ENCODE measurements at places on chromosomes 3 and 15.
A peak's percentile ranks its signal among the peaks of the same experiment; 100 is the strongest.

GRCh38 chr15:86229936-86230335 lies 150.3 kb downstream of the AGBL1 start:
- no peak for DNase-seq

- no peak for DNase-seq
These were observed 11.3 kb downstream of the EXOSC7 start for GRCh38 chr3:44987332-44987731.

GRCh38 chr15:85151145-85151544 lies 169.5 kb downstream of the PDE8A start:
- no peak for DNase-seq

DNA sequence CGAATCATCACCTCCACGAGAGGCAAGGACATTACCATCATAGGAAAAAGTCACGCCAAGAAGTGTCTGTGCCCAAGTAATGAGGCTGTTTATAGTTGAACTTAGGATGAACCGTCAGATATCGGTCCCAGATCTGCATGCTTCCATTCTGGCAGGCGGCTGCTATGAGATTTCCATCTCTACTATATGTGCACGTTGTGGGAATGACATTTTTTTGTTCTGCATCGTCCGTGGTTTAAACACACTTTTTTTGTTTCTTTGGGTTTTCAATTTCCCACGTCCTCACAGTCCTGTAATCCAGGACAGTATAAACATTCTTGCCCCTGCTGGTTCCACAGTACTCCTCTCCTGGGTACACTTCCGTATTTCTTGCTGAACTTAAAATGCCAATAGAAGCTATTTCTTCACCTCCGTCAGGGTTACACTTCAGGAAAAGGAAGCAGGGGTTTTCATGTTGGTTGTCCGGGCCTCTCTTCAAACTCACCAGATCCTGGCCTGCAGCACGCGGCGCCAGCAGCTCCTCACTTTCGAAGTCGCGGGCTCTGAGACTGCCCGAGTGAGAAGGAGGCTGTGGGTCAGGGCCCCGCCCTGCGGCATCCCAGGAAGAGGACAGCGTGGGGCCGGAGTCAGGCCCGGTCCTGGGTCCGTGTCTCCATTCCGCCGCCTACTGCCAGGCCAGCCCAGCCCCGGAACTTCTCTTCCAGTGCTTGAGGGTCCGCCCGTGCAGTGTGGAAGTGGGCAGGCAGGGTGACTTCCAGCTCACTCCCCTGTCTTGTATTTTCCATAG lies 9.8 kb upstream of the TM4SF4 start:
- no peak for DNase-seq

- no peak for DNase-seq
These were observed 98.0 kb upstream of the ARHGEF26 start for GRCh38 chr3:154023148-154023547.

DNA sequence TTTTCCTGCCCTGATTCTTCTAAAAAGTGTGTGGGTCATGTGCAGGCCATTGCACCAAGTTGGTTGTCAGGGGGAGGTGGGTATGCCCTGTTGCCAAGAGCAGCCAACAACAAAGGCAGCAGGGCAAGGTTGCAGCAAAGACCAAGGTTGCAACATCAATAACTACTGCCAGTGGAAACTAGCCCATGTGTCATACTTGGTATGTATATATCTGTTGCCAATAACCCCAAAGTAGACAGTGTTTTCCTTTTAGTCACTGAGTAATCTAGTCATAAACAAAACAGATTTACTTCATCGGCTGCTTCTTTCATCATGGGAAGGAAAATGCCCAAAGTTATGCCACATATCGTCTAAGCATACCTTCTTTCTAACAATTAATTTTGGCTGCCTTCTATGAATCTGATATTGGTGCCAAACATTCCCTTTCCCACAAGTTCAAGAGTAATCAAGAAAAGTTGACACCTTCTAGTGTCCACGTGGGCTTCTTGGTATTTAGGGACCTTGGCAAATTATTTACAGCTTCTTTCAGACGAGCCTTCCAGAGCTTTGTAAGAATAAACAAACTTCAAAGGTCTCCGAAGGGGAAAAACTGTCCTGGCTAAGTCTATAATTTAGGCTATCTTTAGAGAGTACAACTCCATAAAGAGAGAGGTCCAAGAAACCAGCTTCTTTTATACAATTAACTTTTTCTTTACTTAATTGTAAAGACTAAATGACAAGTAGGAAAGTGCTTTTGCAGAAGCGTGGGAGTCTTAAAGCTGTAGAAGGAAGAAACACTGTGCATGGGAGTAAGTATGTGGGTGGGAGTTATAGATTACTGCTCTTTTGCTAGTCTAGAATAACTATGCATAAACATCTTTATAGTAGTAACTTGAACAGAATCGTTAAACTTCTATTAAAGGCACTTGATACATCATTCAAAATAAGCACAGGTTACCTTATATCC lies 10.0 kb upstream of the MBNL1 start:
- no peak for DNase-seq

- no peak for DNase-seq
These were observed 14.6 kb upstream of the TFRC start for GRCh38 chr3:196096382-196096953.

DNA sequence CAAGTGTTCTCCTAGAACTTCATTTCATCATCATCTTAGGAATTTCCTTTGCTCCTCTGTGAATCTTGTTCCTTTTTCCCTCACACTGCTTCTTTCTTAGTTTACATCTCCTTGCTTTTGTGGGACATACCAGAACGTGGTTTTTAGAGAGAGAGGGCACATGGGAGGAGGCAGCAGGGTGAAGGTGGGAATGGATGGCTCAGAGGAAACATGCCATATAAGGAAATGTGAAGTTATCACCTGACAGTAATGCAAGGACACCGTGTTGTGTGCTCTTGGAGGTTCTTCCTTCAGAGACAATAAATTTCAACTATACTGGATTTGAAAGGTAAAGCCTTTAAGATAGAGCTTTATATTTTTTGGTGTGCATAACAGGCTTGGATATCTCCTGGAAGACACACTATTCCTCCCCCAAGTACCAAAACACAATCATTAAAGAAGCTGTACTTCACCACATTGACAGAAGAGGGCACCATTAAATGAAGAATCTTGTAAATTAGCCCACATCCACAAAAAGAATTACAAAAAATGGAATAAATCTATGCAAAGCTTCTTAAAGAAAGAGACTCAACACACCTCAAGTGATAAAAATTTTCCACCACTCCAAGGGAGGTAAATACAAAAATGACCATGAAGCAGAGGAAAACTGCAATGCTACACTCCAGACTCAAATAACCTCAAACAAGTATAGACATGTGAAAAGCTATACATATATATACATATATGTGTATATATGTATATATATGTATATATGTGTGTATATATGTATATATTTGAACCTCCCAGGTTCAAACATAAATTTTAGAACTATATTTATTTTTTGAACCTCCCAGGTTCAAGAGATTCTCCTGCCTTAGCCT lies 26.1 kb downstream of the RPL39L start:
- DNase-seq: no peak

GRCh38 chr3:47298439-47298838 lies 15.7 kb downstream of the KLHL18 start:
- DNase-seq: no peak

- DNase-seq: no peak
These were observed 29.6 kb upstream of the TLE3 start for GRCh38 chr15:70127288-70127746.

GRCh38 chr3:118714800-118715199 lies 319.8 kb downstream of the IGSF11 start:
- DNase-seq: no peak

DNA sequence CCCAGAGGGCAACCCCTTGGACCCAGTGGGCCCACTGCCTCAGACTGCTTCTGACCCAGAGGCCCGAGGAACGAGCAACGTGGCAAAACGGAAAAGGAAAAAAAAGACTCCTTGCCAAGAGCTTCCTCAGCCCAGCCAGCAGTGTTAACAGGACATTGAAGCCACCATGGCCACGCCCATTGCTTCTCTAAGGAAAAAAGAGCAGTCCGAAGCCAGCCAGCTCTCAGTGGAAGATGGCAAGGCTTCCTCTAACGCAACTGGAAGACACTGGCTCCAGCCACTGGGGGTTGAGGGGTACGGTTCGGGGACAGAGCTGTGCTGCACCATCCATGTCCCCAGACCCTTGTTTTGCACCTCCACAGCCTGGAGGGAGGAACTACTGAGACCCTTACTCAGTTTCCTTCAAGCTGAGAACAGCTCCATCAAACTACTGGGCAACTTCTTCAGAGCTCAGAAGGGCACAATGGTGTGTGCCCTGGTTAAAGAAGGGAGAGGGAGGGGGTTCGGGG lies 10.7 kb downstream of the BMF start:
- DNase-seq: no peak

- no peak for DNase-seq
These were observed 16.9 kb upstream of the TMOD3 start for GRCh38 chr15:51812598-51812997.

DNA sequence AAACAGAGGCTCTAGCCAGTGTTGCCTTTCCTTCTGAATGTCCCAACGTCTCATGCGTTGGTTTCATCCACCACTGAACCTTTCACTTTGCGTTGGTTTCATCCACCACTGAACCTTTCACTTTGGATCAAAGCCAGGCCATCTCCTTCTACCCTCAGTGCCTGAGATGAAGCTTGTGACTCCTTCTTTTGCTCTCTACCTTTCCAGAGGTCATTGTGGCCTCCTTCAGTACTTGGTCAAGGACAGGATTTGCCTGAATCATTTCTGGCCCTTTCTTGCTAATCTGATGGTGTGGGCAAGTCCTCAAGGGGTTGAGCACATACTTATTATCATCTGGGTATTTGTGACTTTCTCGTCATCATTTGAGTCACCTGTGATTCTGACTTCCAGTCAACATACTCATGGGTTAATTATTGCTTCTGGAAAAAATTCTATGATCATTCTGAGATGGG lies 50.0 kb downstream of the SELENOT start:
- DNase-seq: no peak

DNA sequence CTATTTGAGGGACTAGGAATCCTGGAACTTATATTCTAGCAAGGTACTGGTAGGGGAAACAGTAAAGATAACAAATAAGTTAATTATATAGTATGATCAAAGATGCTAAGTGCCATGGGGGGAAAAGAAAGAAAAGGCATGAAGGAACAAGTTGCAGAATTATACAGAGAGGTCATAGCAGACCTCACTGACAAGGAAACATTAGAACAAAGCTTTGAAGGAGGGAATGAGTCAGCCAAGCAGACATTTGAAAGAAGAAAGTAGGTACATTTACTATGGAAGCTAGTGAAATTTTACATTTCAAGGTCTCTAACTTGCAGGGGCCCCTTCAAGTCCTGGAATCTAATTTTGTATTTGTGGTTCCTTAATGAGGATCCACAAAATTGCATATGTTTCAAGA lies 57.2 kb upstream of the TIPARP start:
- DNase-seq: no peak

DNA sequence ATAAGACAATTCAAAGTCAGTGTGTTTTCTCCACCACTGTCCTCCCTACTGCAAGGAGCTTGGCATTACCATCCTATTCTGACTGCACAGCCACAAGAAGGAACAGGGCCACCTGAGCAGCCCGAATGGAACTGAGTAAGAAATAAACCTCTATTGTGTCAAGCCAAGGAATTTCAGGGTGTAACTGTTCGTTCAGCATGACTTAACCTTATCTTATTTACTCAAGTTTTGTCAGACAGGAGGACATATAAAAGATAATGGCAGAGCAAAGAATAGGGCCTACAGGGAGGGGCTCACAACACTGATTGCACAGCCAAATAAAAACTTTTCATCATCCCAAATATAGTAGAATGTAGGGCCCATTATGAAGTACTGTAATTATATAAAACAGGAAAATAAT lies 236.1 kb downstream of the NEK10 start:
- no peak for DNase-seq

GRCh38 chr15:89680282-89680873 lies 1.2 kb upstream of the PLIN1 start:
- peak; percentile 36 for DNase-seq

- DNase-seq: no peak
These were observed 15.3 kb downstream of the NPTN start for GRCh38 chr15:73617913-73618312.

DNA sequence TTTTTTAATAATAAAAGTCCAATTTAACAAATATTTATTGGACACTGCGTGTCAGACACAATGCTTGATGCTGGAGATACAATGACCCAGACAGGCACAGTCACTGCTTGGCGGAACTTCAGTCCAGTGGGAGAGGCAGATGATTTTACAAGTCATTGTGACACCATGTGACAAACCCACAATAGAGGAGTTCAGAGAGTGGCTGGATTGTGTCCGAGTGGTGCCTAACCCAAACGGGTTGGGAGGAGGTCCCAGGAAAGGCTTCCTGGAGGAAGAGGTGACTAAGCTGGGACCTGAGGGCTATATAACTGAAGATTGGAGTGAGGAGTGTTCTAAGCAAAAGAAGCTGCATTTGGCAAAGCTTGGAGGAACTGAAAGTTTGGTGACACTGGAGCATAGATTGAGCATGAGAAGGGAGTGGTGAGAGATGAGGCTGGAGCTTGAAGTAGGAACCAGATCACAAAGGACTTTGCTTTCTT lies 41.4 kb downstream of the CRTC3 start:
- DNase-seq: no peak

- peak; percentile 37 for DNase-seq
These were observed 78.0 kb upstream of the SLC25A36 start for GRCh38 chr3:140863580-140864009.

DNA sequence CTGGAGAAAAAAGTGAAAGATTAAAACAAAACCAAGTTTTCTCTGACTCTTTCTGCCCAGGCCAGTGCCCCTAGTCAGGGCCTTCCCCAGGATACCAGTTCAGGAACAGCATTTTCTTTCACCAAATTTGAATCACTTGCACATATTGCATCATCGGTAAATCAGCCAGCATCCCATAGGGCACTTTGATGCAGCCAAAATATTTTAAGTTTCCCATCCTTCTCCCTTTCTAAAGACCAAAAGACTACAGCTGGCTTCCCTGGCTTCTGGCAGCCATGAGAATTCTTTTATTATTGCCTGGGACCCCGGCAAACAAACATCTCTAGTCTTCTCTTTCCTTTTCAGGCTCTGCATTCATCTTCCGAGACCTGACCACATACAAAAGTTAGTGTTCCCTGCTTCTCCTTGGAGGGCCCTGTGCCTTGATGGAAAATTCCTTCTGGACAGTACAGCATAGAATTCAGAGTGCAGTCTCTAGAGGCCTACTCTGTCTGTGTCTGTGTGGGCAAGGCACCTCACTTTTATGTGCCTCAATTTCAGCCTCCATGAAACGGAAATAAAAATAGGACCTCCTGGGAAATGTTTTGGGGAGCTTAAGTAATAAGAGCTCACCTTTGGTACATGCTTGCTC lies 348.0 kb downstream of the VPS13C start:
- no peak for DNase-seq

DNA sequence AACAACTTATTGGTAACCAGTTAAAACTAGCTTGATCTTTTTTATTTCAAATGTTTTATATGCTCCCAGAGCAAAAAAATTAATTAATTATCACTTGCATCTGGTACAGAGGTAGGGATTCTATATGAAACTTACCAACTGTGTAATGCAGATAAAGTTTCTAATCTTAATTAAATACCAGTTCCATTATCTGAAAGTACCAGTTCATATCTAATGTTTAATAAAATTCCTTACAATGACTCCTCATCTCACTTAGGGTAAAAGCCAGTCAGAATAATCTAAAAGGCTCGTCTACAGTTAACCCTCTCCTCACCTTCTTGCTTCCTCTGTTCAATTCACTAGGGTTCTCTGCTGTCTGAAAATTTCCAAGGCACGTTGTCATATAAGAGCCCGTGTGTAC lies 384.8 kb downstream of the RBMS3 start:
- no peak for DNase-seq

- DNase-seq: no peak
These were observed 1.7 kb upstream of the HHATL start for GRCh38 chr3:42704136-42704841.

All from DMS153 (cell line).